Activated CD8-positive, alpha-beta T cell treated with anti-CD3 and anti-CD28 coated beads, Interleukin-2, amount 10 ng/mL, durations not matched to agents 7 days and 5 days (primary cell): ENCODE measurements at places on chromosomes 1 and 21.

DNA sequence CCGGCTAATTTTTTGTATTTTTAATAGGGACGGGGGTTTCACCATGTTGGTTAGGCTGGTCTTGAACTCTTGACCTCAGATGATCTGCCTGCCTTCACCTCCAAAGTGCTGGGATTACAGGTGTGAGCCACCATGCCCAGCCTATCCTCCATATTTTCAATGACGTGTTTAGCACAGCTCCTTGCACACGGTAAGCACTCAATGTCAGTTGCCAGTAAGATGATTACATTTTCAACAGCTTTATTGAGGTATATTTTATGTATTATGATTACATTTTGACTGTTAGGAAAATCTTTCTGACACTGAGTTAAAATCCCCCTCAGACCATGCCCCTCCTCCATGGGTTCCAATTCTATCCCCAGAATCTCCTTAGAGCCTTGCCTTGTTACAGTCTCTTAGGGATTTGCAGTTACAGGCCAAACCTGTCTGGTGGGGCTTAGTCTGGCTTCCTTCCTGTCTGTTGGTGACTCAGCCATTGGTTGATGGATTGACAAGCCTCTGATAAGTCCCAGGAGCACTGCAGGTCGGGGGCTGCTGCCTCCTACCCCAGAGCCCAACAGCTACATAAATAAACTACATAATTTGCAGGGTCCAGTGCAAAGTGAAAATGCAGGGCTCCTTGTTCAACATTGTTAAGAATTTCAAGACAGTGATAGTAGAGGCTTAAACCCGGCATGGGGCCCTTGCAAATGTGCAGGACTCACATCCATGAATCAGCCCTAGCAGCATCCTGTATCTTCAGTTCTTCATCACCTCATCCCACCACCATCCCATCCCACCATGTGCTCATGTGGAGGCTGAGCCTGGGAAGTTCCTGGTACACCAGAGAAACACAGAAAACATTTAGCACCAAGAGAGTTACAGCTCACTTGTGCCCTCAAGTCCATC lies 23.4 kb downstream of the COA7 start:
- peak; percentile 39 for DNase-seq

DNA sequence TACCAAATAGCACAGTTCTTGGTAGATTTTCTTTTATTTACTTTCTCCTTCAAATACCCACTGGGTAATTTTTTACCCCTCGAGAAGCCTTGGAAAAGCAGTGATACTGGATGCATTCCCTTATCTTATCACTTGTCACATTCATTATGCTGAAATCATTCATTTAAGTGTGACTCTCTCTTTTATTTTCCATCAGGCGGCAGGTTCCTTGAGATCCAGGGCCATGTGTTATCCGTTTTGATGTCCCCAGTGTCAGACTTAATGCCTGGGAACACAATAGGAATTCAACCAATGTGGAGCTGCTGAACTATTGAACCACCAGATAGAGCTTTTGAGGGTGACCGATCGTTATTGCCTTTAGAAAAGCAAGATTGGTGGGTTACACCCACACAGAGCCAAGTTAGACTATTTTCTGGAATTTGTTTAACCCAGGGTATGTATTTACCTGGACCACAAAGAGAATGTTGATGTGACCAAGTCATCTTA lies 51.5 kb upstream of the ATP5PO start:
- DNase-seq = no peak

GRCh38 chr1:47230692-47231300 lies 1.2 kb downstream of the TAL1 start:
- DNase-seq = no peak

DNA sequence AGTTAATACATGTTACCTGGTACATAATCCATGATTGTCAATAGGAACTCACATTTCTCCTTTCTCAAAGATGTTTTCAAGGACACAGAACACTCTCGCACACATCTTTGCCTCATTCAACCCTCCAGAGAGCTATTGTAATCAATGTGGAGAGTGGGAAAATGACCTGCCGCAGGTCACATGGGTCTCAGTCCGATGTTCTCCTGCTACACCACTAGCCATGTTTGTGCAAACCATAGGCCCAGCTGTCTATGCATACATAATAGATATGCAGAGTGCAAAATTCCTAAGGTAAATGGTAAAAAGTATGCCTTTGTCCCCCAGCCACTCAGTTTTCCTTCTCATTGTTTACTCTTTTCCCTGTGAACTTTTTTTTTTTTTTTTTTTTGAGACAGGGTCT lies 89.2 kb downstream of the ADSS2 start:
- DNase-seq = no peak

GRCh38 chr1:172609528-172609927 lies 49.4 kb upstream of the FASLG start:
- no peak for DNase-seq
